ENCODE measurements at places on chromosomes 2 and 18.

DNA sequence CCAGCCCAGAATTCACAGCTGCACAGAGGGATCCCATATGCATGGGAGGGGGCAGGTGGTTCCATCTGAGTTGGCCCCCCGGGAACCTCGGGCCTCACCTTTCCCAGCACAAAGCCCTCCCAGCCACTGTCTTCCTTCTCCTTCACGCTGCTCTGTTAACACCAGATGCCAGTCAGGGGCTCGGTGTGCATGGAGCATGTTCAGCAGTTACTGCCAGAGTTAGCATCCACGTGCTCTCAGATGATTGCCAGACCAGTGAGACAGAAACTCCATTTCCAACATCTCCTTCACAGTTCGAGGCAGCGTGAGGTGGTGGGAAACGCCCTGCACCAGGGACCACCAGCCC, 101.0 kb downstream of the PTGR3 start:
- no peak for DNase-seq

- DNase-seq: no peak
Observed at GRCh38 chr18:37533647-37534584, 31.7 kb downstream of the CELF4 start.

GRCh38 chr2:69926849-69927515, 12.1 kb downstream of the MXD1 start:
- no peak for DNase-seq

- DNase-seq: no peak
Observed at GRCh38 chr2:17822445-17823117, 6.3 kb downstream of the MSGN1 start.

- peak; percentile 33 for DNase-seq
Observed at GRCh38 chr2:96485751-96486651, 19.2 kb downstream of the NEURL3 start.

Measured in activated gamma-delta T cell (primary cell).